ENCODE measurements at places on chromosomes 5 and 9. TPM values are rescaled to one million over a fixed set of nuclear protein-coding genes. Genes with fewer than 3 reads are reported as not detected.

Gene TESK1
- 47.1 TPM for total RNA-seq

Gene ZNF484
- total RNA-seq = 9.5 TPM

Gene NUTM2F
- not detected for total RNA-seq

Gene TOR2A
- total RNA-seq = 27.0 TPM

Gene N4BP3
- total RNA-seq = 6.1 TPM

Gene IFNE
- not detected for total RNA-seq

Gene HTR1A
- total RNA-seq = not detected

Gene GMCL2
- total RNA-seq = not detected

Gene QRFP
- not detected for total RNA-seq

Gene DBH
- not detected for total RNA-seq

Gene KCNV2
- not detected for total RNA-seq

Gene EDIL3
- total RNA-seq = not detected

Gene TSSK1B
- not detected for total RNA-seq

Gene ENTPD2
- total RNA-seq = not detected

Gene ARHGEF39
- total RNA-seq = 17.2 TPM

Gene LURAP1L
- not detected for total RNA-seq

Gene PCDHA6
- not detected for total RNA-seq

Gene CSF1R
- total RNA-seq = not detected

Gene DMRT3
- not detected for total RNA-seq

Gene PRELID2
- 1.5 TPM for total RNA-seq

Gene CXCL14
- total RNA-seq = not detected

Gene IL3
- total RNA-seq = not detected

Measured in activated CD8-positive, alpha-beta T cell treated with anti-CD3 and anti-CD28 coated beads, Interleukin-2, amount 10 ng/mL, durations not matched to agents 7 days and 5 days (primary cell).